ENCODE measurements at places on chromosomes 4 and X. TPM values are rescaled to one million over a fixed set of nuclear protein-coding genes. Genes with fewer than 3 reads are reported as not detected.

GRCh38 chr4:168766604-168767316, 243.3 kb downstream of the CBR4 start:
- H3K27me3 ChIP-seq, result no peaks in the 10 kb centered on the region
- no peaks in the 10 kb centered on the region for H3K36me3 ChIP-seq
- H3K4me3 ChIP-seq, result no peak overlapping the region

- H3K4me3 ChIP-seq, result no peak overlapping the region
- no peaks in the 10 kb centered on the region for H3K36me3 ChIP-seq
- no peaks in the 10 kb centered on the region for H3K4me1 ChIP-seq
- DNase-seq, result no peak
- H3K27ac ChIP-seq, result no peak overlapping the region
These were observed 5.2 kb upstream of the TCEANC start for GRCh38 chrX:13647709-13648212.

DNA sequence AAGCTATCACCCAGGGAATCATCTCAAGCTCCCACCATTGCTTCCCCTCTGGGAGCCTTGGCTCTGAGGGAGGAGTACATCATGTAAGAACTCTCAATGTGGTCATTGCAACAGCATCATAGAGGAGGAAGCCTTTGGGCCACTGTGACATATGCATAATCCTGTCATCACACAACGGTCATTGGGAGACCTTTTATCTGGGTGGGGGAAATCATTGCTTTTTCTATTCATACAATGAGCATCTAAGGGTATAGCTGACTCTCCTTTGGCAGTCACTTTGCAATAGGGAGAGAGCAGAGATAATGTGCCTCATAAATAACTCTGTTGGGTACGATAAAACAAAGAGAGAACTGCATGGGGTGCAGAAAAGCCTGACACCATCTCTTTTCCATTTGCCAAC, 155.2 kb upstream of the KCNIP4 start:
- no peaks in the 10 kb centered on the region for H3K4me1 ChIP-seq
- no peaks in the 10 kb centered on the region for H3K27me3 ChIP-seq
- no peaks in the 10 kb centered on the region for H3K36me3 ChIP-seq
- no peak overlapping the region for H3K27ac ChIP-seq

GRCh38 chrX:129188231-129188630, 335.1 kb downstream of the SMARCA1 start:
- no peak overlapping the region for H3K4me3 ChIP-seq
- H3K4me1 ChIP-seq, result no peaks in the 10 kb centered on the region
- no peaks in the 10 kb centered on the region for H3K27me3 ChIP-seq
- peak; percentile 6 for DNase-seq

Gene SPARCL1
- total RNA-seq, result not detected

- DNase-seq, result no peak
- no peaks in the 10 kb centered on the region for H3K27me3 ChIP-seq
- H3K36me3 ChIP-seq, result no peaks in the 10 kb centered on the region
- H3K4me3 ChIP-seq, result no peak overlapping the region
- H3K27ac ChIP-seq, result no peak overlapping the region
These were observed 34.5 kb downstream of the LINC00632 start for GRCh38 chrX:140744085-140744484.

DNA sequence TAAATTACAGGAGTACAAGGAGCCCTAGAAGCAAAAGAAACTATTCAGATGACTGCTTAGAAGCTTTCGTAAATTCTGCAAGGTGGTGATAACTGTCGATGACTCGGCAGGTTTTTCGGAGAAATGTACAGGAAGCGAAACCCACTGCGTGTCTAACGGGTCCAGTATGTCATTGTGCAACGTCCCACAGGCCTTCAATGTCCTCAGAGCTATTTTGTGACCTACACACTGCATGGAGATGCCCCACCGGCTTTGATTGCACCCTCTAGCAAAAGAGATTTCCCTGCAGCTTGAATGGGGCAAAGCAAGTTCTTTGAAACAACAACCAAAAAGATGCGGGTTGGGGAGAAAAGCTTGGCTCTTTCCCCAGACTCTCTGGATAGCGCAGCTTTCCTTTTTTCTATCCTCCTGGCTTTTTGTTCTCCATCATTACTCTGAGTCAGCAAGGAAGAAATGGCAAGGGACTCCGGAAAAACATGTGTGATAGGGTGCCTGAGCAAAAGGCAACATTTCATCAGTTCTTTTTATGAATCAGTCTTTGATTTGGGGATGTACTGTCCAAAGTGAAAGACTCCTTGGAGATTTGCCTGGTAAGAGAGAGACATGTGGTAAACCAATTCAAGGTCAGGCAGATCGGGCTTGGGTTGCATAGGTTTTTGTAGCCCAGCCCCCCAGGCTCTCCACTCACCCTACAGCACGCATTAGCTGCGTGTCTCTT, 112.0 kb upstream of the TBL1X start:
- no peaks in the 10 kb centered on the region for H3K36me3 ChIP-seq
- DNase-seq, result no peak
- no peaks in the 10 kb centered on the region for H3K27me3 ChIP-seq
- H3K4me3 ChIP-seq, result no peak overlapping the region

DNA sequence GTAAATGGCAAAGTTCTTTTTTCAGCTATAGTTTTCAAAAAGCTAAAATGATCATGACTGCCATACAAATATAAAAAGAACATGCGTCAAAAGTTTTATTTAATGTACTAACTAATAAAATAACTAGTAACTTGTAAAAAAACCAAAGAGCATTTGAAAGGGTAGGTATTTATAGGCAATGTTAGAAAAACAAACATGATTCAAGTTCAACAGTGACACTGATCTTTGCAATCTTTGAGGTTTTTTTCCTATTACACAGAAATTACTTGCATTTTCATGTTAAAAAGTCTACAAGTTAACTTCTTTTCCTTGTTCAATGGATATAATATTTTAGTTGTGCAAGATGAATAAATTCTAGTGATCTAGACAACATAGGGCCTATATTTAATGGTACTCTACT, 72.3 kb upstream of the GRID2 start:
- H3K4me3 ChIP-seq, result no peak overlapping the region
- DNase-seq, result no peak
- no peak overlapping the region for H3K27ac ChIP-seq
- no peaks in the 10 kb centered on the region for H3K27me3 ChIP-seq

Gene BTK
- not detected for total RNA-seq

DNA sequence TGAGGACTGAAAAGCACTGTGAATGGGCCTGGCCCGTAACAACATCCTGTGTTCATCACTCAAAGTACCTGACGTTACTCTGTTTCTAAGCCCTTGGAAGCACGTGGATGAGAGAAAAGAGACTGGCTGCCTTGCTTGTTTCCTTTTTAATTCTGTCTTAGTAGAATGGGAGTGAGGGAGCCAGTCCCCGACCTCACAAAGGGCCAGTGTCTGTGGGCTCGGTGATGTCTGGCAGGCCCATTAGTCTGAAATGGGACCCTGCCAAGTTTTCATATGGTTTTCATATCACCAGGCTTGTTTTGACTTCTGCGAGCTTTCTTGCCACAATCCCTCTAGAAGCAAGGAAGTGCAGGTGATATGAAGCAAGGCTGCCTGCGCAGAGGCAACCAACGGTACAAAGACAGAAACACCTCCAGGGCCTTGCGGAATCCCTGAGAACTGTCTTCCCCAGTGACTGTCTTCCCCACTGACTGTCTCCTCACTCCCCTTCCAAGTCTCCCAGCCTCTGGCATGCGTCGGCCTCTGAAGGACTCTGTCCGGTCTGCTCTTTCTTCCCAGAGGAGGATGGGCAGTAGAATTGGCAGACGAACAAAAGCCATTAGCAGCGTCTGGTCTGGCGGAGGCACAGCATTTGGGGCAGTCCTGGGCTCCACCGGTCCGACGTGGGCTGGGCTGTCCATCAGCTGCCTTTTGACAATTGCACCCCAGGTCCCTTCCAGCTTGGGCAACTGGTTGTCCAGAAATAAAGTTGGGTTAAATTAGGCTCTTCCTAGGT, 20.2 kb upstream of the RASL11B start:
- H3K36me3 ChIP-seq, result no peaks in the 10 kb centered on the region
- no peak overlapping the region for H3K27ac ChIP-seq
- no peaks in the 10 kb centered on the region for H3K27me3 ChIP-seq
- peak; percentile 22 for DNase-seq
- peaks cover 40% of the 10 kb centered on the region for H3K4me1 ChIP-seq

Gene TLR2
- total RNA-seq, result 0.22 TPM

Gene YY2
- total RNA-seq, result 0.56 TPM

DNA sequence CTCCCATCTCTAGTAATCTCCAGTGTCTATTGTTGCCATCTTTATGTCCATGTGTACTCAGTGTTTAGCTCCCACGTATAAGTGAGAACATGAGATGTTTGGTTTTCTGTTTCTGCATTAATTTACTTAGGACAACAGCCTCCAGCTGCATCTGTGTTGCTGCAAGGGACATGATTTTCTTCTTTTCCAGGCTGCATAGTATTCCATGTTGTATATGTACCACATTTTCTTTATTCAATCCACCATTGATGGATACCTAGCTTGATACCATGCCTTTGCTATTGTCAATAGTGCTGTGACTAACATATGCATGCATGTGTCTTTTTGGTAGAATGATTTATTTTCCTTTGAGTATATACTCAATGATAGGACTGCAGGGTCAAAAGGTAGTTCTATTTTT, 18.6 kb upstream of the ANKRD17 start:
- H3K4me1 ChIP-seq, result no peaks in the 10 kb centered on the region
- no peak overlapping the region for H3K4me3 ChIP-seq
- no peaks in the 10 kb centered on the region for H3K36me3 ChIP-seq

DNA sequence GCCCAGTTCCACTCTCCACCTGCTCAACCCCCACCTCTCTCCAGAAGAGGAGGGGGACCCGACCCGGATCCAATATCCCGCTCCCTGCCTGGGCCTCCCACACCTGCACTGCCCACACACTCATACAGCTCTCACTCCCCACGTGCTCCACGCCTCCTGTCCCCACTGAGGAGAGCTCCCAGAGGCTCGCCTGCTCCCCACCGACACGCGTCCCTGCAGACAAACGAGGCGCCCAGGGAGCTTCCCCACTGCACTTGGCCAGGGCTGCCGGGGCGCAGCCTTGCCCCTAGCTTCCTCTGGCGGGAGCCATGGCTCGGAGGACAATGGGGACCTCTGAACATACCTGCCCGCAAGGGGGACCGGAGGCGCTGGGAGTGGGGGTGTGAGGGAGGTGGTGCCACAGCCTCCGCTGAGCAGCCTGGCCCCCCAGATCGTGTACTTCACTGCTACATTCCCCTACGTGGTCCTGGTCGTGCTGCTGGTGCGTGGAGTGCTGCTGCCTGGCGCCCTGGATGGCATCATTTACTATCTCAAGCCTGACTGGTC, 5.0 kb downstream of the SLC6A8 start:
- DNase-seq, result no peak
- no peaks in the 10 kb centered on the region for H3K36me3 ChIP-seq
- no peaks in the 10 kb centered on the region for H3K27me3 ChIP-seq
- no peaks in the 10 kb centered on the region for H3K4me1 ChIP-seq
- H3K27ac ChIP-seq, result no peak overlapping the region

- H3K27me3 ChIP-seq, result no peaks in the 10 kb centered on the region
- no peaks in the 10 kb centered on the region for H3K4me1 ChIP-seq
- H3K27ac ChIP-seq, result no peak overlapping the region
- peak; percentile 7 for DNase-seq
- H3K36me3 ChIP-seq, result no peaks in the 10 kb centered on the region
These were observed 17.2 kb downstream of the SPIN3 start for GRCh38 chrX:56978172-56978571.

- no peak overlapping the region for H3K27ac ChIP-seq
- peaks cover 14% of the 10 kb centered on the region for H3K27me3 ChIP-seq
- peak; percentile 82 for DNase-seq
- H3K36me3 ChIP-seq, result no peaks in the 10 kb centered on the region
- H3K4me1 ChIP-seq, result no peaks in the 10 kb centered on the region
These were observed 19.2 kb upstream of the WFS1 start for GRCh38 chr4:6250235-6250983.

GRCh38 chr4:5568336-5568735, 140.0 kb downstream of the EVC2 start:
- H3K36me3 ChIP-seq, result no peaks in the 10 kb centered on the region
- DNase-seq, result no peak
- H3K27ac ChIP-seq, result no peak overlapping the region
- H3K4me1 ChIP-seq, result peaks cover 4% of the 10 kb centered on the region
- H3K27me3 ChIP-seq, result no peaks in the 10 kb centered on the region

- no peaks in the 10 kb centered on the region for H3K36me3 ChIP-seq
- H3K4me1 ChIP-seq, result no peaks in the 10 kb centered on the region
- no peak overlapping the region for H3K27ac ChIP-seq
- DNase-seq, result no peak
- H3K27me3 ChIP-seq, result no peaks in the 10 kb centered on the region
These were observed 213.8 kb upstream of the FGF13 start for GRCh38 chrX:138925330-138925729.

GRCh38 chrX:12951595-12951975, 23.3 kb upstream of the TMSB4X start:
- no peaks in the 10 kb centered on the region for H3K27me3 ChIP-seq
- H3K27ac ChIP-seq, result no peak overlapping the region
- no peaks in the 10 kb centered on the region for H3K36me3 ChIP-seq
- no peak for DNase-seq
- peaks cover 9% of the 10 kb centered on the region for H3K4me1 ChIP-seq

GRCh38 chrX:40304115-40304514, 206.4 kb upstream of the BCOR start:
- peaks cover 6% of the 10 kb centered on the region for H3K4me1 ChIP-seq
- H3K27ac ChIP-seq, result no peak overlapping the region
- H3K4me3 ChIP-seq, result no peak overlapping the region
- no peaks in the 10 kb centered on the region for H3K27me3 ChIP-seq
- no peak for DNase-seq

GRCh38 chrX:3514996-3515395, 168.5 kb upstream of the MXRA5 start:
- H3K4me3 ChIP-seq, result no peak overlapping the region
- no peaks in the 10 kb centered on the region for H3K36me3 ChIP-seq
- H3K27ac ChIP-seq, result no peak overlapping the region
- DNase-seq, result no peak
- H3K27me3 ChIP-seq, result no peaks in the 10 kb centered on the region

Gene ITIH6
- 0.03 TPM for total RNA-seq

DNA sequence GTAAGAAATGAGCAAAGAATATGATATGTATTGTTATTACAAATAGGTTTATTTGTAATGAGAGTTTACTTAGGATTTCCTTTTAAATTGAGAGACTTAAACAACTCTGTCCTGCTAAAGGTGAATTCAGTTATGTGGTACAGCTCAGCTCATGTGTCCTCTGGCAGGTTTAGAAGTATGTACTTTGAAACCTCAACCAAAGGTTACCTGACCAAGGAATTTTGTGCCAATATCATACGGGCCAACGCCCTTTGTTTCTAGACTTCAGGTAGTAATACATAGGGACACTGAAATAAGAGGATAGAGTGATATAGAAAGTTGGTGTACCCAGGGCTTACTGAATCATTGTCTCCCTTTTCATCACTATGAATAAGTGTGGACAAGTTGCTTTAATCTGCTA, 25.7 kb downstream of the SLAIN2 start:
- H3K27me3 ChIP-seq, result no peaks in the 10 kb centered on the region
- peaks cover 21% of the 10 kb centered on the region for H3K4me1 ChIP-seq
- H3K4me3 ChIP-seq, result no peak overlapping the region
- no peak overlapping the region for H3K27ac ChIP-seq

DNA sequence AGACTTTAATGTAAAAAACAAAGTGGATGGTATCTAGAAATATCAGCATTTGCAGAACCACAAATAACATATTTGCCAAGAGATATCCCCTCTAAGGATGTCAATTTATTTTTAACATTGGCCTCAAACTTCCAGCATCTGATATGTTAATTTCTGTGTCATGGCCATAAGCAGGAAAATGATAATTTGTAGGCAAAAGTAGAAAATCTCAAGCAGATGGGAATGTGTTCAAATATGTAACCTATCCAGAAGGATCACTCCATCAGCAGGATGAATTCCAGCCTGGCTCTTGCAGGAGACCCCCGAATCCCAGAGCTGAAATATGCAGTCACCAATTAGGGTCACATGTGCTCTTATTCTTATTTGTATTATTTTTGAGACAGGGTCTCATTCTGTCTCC, 55.4 kb upstream of the PRKX start:
- no peak overlapping the region for H3K27ac ChIP-seq
- no peak for DNase-seq
- no peaks in the 10 kb centered on the region for H3K4me1 ChIP-seq
